ENCODE measurements at places on chromosomes 2 and 18.

- no peak for DNase-seq
Observed at GRCh38 chr2:28521663-28522062, 25.8 kb downstream of the PLB1 start.

DNA sequence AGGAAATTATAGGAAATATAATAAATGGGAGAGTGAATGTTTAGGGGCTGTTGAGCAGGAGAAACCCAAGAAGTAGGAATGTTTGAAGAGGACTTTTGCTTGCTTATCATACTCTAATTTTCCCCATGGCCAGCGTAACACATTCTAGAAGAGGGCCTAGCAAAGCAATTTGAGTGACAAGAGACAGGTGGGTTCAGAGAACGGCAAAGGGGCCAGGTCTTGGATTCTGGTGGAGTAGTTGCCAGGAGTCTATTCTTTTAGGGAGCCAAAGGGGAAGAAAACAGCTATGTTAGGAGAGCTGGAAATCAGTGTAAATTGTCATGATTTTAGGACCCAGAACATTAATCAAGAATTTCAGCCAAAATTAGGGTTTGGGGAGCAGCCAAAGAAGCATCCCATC is 96.5 kb downstream of the COL5A2 start:
- no peak for DNase-seq

DNA sequence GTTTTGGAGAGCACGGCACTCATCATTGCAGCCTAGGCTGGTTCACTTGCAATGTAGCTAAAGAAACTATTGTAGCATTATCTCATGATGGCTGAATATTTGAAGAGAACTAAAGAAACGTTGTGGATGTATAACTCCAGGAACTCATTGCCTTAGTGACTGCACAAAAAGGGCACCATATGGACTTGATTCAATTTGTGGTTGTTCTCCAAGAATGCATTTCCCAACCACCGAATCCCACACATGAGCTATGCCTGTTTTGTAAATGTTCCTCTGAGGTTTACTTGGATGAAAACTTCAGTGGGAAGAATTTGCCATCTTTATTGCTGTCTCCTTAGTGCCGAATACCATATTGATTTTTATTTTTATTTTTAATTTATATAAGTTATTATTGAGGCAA is 43.5 kb downstream of the DOK6 start:
- no peak for DNase-seq

DNA sequence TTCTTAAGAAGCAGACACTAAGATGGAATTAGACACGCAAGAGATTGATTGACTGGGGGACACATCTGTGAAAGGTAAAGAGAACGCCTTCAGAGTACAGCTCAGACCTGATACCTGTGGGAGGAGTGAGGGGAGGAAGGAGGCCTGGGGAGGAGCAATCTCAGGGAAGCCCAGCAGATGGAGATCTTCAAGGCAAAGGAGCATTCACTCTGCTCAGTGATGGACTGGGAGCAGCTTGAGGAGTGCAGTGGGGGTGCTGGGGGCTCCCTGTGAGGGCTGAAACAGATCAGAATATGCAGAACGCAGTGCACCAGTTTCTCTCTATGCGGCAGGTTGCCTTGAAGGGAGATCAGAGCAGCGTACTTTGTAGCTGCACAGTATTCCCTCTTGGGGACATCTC is 103.7 kb upstream of the ATP8B1 start:
- no peak for DNase-seq

- DNase-seq = no peak
Observed at GRCh38 chr2:44686561-44686960, 254.9 kb upstream of the SIX3 start.

DNA sequence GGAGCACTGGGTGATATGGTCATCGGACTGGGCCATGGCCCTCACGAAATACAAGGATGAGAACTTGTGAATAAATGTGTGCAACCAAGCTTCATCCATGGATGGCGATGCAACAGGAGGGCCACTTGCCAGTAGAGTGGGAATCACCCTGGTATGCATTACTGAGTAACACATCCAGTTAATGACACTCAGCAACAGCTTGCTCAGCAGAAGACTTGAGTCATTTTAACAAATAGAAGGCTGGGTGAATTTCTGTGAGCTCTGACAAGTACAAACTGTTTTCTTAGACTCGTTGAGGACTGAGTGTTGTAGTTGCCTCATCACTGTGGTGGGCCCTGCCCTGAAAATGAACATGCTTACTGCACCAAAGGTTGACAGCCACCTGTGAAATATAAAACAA is 221.6 kb downstream of the NCKAP5 start:
- no peak for DNase-seq

DNA sequence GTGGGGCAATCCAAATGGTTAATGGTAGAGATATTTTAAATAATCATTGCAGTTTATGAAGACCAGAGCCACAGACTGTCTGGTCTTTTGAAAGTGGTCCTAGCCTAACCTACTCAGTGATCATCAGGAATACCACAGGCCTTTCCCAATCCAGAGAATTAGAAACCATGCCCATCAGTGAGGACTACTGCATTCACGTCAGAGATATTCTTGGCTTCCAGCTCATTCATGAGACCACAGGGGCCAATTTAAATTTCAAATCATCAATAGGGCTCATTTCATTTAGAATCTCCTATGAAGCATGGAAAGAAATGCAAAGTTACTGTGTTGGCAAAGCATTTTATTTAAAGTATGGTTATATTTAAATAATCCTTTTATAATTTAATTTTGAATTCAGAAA is 362.3 kb upstream of the KCNJ3 start:
- DNase-seq = no peak

DNA sequence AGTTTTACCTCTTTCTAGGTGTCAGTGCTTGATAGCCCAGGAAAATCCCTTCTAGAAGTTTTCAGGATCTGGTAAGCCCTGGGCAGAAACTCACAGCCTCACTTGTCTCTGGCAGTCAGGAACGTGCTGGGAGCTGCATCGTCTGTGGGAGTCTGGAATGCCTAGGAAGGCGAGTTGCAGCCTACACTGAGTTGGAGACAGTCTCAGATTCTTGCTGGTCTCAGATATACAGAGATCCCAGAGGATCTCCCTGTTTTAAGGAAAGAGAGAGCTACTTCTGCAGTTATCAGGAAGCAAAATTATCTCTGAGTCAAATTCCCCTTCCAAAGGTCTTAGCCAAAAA is 104.4 kb upstream of the CDC42EP3 start:
- no peak for DNase-seq

- DNase-seq = no peak
Observed at GRCh38 chr18:45993438-45993837, 26.3 kb upstream of the EPG5 start.

DNA sequence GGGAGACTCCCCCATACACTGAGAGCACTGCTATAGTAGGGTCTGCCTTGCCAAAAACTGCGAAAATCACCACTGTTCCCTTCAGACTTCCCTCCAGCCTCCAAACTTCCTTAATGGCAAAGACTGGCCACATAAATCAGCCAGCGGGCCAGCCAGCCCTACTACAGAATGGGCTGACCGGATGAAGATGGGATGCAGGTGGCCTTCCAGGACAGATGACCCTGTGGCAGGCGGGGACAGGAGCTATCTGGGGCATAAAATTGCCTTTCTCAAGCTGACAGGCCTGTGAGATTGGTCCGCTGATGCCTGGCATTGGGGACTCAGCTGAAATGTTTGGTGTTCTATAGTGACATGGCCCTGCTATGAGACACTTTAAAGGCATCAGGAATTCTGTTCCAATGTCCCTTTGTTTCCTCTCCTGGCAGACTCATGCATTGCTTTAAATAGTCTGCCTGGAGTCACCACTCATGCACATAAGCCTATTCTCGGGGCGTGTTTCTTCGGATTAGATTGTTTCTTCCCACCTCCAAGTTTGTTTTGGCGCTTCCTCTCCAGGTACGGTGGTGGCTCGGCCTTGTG is 135.9 kb downstream of the ALPK2 start:
- DNase-seq = no peak

GRCh38 chr18:28208712-28209265 is 31.9 kb upstream of the CDH2 start:
- DNase-seq = no peak

- no peak for DNase-seq
Observed at GRCh38 chr18:58682429-58683069, 11.3 kb downstream of the MALT1 start.

DNA sequence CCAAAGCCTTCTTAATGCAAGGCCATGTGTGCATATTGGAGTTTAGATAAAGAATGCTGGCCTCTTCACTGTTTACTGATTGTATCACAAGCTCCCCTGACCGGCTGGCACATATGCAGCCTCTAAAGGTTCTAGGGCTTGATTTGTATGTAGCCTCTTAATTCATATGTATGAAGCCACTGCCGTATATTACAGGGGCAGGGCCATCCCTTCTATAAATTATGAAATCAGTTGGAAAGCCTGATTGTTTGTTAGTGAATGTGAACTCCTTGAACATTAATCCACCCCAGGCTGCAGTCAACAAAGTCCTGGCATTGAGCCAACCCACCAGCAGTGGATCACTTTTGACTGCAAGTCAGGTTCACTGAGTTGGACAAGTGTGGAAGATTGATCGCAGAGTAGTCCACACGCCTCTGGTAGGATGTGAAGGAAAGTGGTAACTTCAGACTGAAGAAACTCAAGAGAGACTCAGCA is 61.6 kb upstream of the PARD3B start:
- DNase-seq = no peak

- no peak for DNase-seq
Observed at GRCh38 chr2:75324141-75324540, 124.8 kb upstream of the TACR1 start.

- no peak for DNase-seq
Observed at GRCh38 chr2:108236676-108237335, 3.0 kb upstream of the SULT1C3 start.

- no peak for DNase-seq
Observed at GRCh38 chr18:53457068-53457467, 767.4 kb downstream of the MBD2 start.

DNA sequence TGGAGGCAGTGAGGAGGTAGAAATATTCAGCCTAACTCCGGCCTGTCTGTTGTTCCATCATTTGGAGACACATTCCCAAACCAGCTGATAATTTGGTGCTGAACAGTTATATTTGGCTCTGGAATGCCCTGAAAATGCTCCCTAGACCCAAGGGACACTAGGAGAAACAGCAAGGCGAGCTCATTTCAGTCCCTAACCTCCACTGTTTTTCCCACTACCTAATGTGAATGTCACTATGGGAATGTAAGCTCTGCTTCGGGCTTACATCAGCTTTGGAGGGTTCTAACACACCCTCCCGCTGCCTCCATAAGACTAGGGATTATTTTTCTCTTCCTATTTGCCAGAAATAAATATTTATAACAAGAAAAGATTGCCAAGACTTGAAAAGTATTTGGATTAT is 103.5 kb downstream of the ANTXR1 start:
- no peak for DNase-seq

DNA sequence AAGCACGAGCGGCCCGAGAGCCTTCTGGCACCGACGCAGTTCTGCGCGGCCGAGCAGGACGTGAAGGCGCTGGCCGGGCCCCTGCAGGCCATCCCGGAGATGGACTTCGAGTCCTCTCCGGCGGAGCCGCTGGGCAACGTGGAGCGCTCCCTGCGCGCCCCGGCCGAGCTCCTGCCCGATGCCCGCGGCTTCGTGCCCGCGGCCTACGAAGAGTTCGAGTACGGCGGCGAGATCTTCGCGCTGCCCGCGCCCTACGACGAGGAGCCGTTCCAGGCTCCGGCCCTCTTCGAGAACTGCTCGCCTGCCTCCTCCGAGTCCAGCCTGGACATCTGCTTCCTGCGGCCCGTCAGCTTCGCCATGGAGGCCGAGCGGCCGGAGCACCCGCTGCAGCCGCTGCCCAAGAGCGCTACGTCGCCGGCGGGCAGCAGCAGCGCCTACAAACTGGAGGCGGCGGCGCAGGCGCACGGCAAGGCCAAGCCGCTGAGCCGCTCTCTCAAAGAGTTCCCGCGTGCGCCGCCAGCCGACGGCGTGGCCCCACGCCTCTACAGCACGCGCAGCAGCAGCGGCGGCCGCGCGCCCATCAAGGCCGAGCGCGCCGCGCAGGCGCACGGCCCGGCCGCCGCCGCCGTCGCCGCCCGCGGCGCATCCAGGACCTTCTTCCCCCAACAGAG is 70.4 kb downstream of the ARHGEF33 start:
- peak; percentile 77 for DNase-seq

DNA sequence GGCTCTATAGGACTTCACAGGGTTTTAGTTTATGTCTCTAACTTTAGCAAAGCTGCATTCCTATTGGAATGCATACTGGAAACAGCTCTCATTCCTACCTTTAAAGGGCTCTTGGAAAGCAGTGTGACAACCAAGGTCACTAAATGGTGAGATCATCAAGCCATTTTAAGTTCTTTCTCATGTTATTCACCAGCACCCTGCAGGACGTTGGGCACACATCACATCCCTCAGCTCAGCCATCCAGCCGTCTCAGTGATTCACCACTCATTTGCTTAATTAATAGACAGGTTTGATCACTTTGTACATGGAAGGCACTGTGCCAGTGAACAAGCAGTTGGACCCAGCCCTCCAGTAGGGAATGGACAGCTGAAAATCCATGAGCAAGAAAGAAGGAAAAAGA is 32.2 kb upstream of the RBM44 start:
- DNase-seq = no peak

DNA sequence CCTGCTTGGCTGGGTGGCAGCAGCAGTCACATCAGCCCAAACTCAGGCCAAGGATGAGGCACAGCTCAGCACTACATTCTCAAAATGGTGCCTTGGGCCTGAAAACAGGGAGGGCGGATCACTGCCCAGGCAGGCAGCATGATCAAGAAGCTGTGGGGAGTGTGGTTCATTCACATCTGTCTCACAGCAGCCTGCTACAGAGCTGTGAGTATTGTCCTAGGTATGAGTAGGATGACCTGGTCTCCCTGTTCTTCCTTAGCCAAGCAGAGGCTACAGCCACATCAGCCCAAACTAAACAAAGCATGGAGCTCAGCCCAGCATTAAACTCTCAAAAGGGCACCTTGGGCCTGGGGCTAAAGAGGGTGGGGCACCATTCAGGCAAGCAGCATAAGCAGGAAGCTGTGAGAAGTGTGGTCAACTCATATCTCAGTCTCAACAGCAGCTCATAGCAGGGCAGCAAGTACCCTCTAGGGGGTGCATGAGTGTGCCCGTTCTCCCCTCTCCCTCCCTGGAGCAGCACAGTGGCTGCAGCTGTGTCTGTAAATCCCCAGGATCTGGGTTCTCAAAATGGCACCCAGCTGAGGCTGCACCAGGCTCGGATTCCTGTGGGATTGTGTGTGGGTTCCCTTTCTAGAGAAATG is 139.6 kb downstream of the TRABD2A start:
- peak; percentile 9 for DNase-seq

DNA sequence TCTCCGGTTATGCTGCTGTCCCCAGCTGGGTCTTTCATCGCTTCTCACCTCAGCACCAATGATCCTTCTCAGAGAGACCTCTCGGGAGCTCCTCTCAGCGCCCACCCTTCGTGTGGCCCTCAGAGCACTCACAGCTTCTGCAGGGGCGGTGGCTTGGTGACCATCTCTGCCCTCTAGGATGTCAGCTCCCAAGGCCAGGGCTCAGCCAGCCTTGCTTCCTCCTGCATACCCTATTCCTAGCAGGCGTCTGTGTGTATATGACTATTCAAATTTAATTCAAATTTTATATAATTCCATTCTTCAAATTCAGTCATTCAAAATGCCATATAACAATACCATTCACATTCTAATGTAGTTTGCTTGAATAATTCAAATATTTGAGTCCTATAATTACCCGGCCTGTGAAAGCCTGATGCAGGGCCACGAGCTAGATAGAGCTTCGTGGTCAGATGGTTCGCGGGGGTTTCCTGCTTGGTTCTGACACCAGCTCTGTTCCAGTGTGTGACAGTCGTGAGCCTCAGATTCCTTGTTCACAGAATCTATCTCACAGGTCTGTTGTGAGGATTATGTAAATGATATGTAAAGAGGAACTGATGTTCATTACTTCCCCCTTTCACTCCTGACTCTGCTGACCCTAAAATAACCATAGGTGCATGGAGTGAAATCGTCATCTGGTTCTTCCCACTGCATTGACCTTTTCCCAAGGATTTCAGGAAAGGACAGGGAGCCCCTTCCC is 94.0 kb upstream of the CNGA3 start:
- no peak for DNase-seq

All from GM06990 (cell line).